HEK293T (cell line): ENCODE measurements at places on chromosomes 12 and 14.

- DNase-seq, result peak; percentile 60
Observed at GRCh38 chr12:108730365-108731104, 783 bp downstream of the CORO1C start.

DNA sequence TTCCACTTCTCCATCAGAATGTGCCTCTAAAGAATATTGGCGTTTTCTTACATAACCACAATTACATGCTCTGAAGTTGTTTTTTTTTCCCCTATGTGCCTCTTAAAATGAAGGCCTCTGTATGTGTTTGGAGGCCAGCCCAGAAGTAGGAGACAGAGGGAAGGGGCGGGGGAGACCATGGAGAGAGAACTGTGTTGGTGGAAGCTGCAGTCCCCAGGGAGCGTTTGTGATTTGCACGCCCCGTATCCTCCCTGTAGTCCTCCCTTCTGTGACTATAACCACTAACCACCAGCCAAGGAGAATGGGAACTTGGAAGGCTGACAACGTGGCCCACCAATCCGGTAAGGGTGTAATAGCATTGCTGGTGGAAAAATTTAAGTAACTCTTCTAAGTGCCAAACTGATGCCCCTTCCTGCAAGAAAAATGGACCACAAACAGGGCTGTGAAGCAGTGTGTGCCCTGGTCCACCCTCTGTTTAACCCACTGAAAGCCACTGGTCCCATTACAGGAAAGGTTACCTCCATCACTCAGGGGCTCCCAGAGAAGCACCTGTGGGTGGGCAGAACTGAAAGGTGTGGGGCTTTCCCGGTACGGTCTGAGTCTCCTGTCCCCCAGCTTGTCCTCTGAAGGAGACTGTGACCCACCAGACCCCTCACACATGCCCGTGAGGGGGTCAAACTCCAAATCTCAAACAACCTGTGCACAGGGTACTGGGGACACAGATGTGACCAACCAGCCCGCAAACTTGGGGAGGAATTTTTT, 36.8 kb downstream of the CCDC88C start:
- peak; percentile 30 for DNase-seq

GRCh38 chr14:103562179-103562428, 353 bp downstream of the BAG5 start:
- no peak for DNase-seq

GRCh38 chr12:24121911-24122310, 172.4 kb upstream of the SOX5 start:
- DNase-seq, result no peak

DNA sequence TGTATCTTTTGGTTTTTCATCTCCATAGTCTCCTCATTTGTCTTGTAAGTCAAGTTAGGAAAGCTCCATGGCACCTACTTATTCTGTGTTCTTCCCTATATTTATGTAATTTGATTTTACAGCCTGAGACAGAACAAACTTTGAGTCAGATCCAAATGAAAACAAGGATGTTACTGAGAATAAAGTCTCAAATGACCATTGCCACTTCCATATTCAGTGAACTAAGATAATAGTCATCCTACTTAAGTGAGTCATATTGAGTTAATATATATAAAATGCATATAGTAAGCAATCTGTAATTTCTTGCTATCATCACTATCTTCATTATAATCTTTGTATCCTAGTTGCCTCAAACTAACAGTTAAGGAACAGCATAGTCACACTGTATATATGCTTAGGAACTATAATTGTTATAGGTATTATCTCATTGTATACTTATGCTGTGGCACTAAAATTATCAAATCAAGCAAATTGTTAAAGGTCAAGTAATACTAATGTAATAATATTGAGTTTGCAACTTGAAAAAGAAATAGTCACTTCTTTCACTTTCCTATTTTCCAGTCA, 30.8 kb downstream of the TMTC3 start:
- no peak for DNase-seq

- no peak for DNase-seq
Observed at GRCh38 chr12:26473291-26473690, 277.9 kb downstream of the SSPN start.

DNA sequence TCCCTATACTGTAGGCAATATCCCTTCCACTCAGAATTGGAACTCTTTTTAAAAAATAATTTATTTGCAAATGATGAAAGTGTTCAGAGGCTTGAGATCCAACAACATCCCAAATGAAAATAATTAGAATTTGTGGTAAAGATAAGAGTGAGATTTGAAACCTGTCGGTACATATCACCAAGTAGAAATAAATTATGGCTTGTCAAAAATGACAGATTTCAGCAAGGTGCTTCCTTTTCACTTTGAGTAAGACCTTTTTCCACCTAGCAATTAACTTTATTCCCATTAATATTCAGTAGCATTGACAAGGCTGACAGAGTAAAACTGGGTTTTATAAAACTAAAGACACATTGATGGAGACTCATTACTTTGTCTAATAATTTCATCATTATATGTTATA, 107.7 kb upstream of the PRKD1 start:
- DNase-seq, result no peak

- no peak for DNase-seq
Observed at GRCh38 chr14:60655119-60655897, 6.0 kb upstream of the SIX1 start.

GRCh38 chr12:50828121-50828520, 14.6 kb upstream of the TMPRSS12 start:
- DNase-seq, result no peak

DNA sequence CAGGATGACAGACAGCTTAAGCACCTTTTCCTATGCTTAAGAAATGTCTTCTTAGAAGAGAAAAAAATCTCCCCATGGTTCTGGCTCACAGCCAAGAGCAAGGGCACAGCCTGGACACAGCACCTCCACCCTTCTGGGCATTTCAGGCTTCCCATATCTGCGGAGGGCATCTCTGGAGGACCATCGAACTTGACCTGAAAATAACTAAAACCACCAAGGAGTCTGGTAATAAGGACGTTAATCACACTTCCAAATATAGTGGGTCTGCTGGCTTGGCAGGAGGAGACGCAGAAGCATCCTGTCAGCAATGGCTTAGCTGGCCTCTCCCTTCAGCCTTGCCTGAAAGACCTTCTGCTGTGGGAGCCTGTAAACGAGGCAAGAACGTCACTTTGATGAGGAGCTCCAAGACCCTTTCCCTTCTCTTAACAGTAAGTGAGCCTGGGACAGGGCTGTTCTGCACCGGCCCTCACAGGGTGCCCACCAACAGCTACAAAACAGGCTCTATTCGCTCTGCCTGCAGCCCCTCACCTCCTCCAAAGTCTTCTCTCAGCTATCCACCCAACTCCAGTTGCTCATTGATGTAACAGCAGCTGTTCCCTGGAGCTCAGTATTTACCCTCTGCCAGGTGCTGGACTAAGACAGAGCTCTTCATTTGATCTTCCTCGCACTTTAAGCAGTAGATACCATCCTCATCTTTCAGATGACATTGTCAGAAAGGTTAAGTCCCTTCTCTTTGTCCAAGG, 13.2 kb downstream of the SETD3 start:
- DNase-seq, result no peak

DNA sequence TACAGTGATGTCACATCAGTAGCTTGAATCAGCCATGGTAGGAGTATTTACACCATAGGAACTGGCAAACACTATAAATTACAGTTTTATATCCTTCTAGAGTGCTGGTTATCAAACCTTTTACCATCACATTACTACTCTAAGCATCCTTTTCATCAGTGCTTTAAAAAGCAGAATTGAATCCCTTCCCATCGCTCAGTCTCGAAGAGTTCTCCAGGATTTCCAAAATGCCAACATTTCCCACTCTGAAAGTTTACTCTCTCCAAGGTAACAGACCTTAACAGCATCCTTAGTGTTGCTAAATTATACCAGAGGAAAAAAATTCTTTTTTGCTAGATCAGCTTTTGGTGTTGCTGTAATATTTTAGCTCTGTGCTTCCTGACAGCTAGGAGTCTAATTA, 209.4 kb upstream of the USP15 start:
- DNase-seq, result no peak

- DNase-seq, result no peak
Observed at GRCh38 chr12:75483431-75483830, 2.9 kb downstream of the GLIPR1 start.
